ENCODE measurements at places on chromosomes 1 and 21.

DNA sequence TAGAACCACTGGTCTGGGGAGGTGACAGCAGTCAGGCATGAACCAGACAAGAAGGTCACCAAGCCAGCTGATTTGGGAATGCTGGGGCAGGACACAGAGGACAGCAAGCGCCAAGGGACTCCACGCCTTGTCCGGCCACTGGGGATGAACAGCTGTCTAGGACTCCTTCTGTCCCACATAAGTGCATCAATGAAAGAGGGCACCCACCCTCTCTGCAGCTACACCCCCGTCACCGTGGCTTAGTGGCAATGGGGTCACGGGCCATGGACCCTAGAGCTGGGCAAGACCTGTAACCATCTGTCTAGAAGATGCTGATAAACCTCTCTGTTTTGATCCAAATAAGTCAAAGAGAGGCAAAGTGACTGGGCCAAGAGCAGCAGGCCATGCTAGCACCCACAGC is 16.8 kb downstream of the UBE2G2 start:
- DNase-seq, result no peak

GRCh38 chr1:71043065-71043464 is 4.6 kb downstream of the PTGER3 start:
- DNase-seq, result no peak

DNA sequence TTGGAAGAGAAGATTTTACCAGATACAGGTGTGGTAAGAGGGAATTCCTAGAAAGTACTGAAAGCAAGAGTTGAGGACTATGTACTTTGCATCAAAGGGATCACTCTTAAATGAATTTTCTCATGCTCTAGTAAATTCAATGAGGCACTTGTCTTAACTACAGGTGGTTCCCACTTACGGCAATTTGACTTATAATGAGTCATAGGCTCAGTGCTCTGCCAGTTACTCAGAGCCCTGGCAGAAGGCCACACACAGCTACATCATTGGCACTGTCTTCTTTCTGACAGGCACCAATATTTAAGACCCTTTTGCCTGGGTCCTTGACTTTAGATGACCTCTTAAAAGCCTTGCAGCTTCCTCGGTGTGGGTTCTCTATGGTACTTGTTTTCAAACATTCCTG is 15.9 kb upstream of the ADAMTS5 start:
- no peak for DNase-seq

DNA sequence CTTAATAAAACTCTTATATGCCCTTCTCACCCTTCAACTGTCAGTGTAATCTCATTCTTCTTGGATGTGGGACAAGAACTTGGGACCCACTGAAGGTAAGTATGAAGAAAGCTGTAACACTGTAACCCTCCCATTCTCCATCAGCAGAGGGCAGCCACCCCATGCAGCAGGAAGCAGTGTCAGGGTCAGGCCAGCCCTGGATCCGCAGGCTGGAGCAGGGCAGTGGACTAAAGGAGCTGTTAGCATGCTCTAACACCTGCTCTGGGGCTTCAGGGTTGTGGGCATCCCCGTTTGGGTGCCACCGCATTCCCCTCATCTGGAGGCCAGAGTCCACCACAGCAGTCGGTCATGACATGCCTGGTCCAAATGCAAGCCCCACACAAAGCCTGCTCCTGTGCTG is 156.5 kb downstream of the HIVEP3 start:
- DNase-seq, result no peak

DNA sequence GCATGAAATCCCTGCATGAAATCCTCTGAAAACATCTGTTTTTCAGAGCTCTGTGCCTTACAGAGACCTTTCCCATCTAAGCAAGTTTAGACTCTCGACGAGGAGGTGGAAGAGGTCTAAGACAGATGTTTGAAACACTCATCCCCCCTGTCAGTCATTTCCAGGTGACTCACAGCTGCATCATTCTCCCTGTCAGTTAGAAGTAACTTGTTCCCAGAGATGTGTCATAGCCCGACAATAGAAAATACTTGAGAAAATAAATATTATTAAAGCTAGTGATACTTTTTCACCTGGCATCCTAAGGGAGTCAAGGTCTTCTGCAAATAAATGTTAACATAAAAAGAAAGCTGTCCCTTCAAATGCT is 41.6 kb upstream of the SEC16B start:
- no peak for DNase-seq

- no peak for DNase-seq
These were observed 29.4 kb downstream of the ZBTB18 start for GRCh38 chr1:244080343-244080929.

- no peak for DNase-seq
These were observed 77.7 kb downstream of the DSCAM start for GRCh38 chr21:40769231-40769630.

DNA sequence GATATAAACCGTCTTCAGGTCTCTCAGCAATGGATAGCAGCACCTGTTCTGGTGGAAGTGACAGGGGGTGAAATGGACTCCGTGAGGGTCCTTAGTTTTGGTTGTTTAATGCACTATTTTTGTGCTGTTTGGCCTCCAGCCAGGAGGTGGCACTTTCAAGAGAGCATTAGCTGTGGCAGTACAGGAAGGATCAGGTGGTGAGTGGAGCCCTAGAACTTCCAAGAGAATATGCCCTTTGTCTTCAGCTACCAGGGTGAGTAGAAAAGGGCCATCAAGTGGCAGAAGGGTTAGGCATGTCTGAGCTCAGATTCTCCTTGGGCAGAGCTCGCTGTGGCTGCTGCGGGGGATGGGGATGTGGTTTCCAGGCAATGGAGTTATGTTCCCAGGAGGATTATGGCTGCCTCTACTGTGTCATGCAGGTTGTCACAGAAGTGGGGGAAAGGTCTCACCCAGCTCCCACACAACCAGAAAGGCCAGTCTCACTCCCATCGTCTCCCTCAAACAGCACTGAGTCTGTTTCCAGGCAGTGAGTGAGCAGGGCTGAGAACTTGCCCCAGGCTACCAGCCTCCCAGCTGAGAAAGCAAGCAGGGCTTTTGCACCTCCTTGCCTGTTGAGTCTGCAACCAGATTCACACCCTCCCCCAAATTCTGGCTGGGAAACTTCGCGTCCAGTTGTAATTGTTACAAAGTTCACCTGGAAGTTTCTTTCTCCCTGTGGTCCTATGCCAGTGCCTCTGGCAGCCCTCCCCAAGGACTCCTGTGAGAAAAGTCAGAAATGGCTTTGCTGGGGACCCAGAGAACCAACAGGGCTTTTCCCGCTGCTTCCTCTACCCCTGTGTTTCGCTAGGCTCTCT is 39.1 kb upstream of the TTLL7 start:
- no peak for DNase-seq

- DNase-seq, result no peak
These were observed 66.2 kb upstream of the S1PR1 start for GRCh38 chr1:101170506-101171050.

DNA sequence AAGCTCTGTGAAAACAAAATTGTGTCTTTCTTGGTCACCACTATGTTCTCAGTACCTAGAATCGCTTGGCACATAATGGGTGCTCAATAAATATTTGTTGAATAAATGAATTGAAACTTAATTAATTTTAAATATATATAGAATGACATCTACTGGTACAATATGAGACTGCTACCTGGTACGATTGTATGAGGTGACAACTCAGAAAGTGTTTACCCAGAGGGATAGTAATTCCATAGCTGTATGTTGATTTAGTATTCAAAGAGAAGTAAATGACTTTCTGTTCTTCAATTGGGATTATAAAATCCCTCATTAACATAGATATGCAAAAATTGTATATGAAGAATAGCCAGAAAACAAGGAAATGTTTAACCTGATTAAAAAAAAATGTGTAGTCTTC is 128.7 kb downstream of the RPS6KC1 start:
- no peak for DNase-seq

All from stimulated activated CD4-positive, alpha-beta T cell treated with anti-CD3 and anti-CD28 coated beads, Interleukin-1b, Interleukin-23, amount 100 ng/mL, for 4 hours (primary cell).